T-helper 2 cell (primary cell): ENCODE measurements at places on chromosomes 7 and 10.

- peak; percentile 65 for DNase-seq
Measured at GRCh38 chr7:150368096-150368883, at the start of gene REPIN1. TSS of gene REPIN1 (plus strand) at chr7:150368822. CDS start at chr7:150369712, 890 bp downstream.

DNA sequence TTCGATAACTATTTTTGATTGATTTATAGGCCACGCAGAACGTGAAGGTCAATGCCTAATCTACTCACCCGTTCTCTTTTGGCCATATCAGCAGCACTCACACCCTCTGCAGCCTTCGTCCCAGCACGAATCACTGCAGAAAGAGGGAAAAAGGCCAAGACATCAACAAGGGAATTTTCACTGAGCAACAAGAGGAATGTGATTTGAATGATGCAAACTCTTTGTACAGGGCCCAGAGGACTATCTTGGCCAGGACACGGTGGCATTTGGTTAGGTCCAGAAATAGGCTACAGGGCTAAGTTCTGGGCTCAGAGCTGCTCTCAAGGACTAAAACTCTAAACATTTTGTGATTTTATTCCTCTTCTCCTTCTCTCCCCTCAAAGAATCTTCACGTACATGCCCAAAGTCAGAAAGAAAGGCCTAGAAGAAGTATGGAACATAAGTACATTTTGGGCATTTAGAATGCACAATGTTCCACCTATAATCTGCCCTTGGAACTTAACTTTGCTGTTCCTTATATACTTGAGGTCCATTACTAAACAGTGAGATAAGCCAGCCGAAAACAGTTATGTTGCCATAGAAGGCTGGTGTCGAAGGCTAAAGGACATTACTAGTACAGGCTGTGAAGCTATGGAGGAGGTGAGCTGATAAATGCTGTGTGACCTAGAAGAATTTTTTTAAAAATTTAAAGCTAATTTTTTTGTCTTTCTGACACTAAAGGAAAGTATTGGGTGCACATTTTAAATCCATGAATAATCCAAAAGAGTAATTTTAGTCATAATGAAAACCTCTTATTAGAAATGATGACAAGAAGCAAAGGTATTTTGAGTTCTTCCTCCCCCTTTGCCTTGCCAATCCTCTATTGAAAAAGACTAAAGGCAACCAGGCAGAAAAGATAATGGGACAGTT, 20.0 kb downstream of the RBM28 start:
- no peak for DNase-seq

- no peak for DNase-seq
Measured at GRCh38 chr7:16880554-16880953, 1.2 kb downstream of the AGR3 start.

GRCh38 chr10:97974526-97975525, 55.6 kb downstream of the CRTAC1 start:
- no peak for DNase-seq

GRCh38 chr7:130446259-130446658, 5.4 kb upstream of the CEP41 start:
- peak; percentile 58 for DNase-seq

- no peak for DNase-seq
Measured at GRCh38 chr7:148434181-148434757, 156.3 kb upstream of the C7orf33 start.

GRCh38 chr10:98267894-98268693, at the start of gene LOXL4:
TSS of gene LOXL4 (minus strand) at chr10:98268194. CDS start at chr10:98263019, 5,175 bp downstream.
- no peak for DNase-seq

DNA sequence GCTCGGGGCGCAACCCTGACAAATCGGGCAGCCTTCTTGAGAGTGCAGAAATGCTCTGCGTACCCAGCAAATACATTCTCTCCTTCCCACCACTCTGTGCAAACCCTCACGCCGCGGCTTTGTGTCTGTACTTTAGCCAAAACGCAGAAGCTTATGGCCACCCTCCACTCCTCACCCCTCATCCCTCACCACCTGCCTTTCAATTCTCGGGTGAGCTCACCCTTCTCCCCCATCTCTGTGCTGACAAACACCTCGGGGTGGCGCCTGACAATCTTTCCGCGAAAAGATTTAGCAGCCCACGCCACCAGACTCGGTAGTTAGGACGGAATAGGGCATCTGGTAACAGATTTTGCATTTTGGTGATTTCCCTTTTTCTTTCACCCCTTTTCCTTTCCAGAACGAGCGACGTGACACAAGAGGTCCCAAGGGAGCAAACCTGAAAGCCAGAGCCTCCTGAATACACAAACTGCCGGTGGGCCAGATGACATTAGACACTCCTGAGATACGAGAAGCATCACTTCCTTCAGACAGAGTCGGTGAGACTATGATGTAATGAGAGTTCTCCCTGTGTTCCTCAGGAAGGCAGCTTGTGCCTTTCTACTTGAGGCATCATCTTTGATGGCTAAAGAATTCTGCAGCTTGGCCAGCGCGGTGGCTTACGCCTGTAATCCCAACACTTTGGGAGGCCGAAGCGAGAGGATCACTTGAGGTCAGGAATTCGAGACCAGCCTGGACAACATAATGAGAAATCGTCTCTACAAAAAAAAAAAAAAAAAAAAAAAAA, 671 bp upstream of the ATAD1 start:
- peak; percentile 44 for DNase-seq

DNA sequence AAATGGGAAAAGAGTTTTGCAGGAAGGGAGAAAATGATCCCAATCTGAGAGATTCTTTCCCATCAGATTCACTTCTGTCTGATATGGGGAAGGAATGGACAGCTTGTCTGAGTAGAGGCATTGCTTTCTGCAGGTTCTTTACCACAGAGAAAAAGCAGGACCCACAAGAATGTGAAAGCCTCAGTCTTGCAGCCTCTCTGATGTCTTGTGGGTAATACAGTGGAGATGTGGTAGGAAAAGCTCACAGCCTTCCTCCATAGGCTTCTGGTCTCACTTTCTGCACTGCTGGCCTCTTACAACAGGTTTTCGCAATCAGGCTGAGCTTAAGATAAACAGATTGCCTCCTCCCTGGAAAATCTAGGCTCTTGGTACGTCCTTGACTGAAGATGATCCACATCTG, 551 bp downstream of the IFIT1 start:
- no peak for DNase-seq

GRCh38 chr7:117385363-117386109, 41.8 kb downstream of the ASZ1 start:
- DNase-seq, result peak; percentile 30
